Daoy (cell line): ENCODE measurements at places on chromosomes 2 and 18. TPM values are rescaled to one million over a fixed set of nuclear protein-coding genes. Genes with fewer than 3 reads are reported as not detected.

DNA sequence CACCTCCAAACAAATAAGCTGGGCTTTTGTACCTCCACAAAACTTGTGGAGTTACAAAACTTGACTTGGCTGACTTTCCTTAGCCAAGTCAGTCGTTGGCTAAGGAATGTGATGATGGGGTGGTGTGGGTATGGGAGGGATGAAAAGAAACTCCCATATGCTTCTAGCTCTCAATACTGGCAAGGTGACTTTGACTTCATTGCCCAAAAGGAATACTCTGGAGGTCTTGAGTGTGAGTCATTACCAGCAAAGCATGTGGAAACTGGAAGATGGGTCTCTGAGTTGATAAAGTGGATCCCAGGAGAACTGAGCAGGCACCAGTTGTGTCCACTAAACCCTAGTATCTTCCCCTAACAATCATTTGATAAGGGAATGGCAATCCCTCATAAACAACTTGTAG is 226.7 kb downstream of the GULP1 start:
- DNase-seq = peak; percentile 2

- peak; percentile 65 for DNase-seq
Observed at GRCh38 chr2:229282758-229283546, 11.9 kb upstream of the PID1 start.

The ST8SIA3 gene
- not detected in 2 replicates for total RNA-seq

The SMYD1 gene
- total RNA-seq = not detected in 2 replicates

The SCG2 gene
- total RNA-seq = 0.95 and 3.0 TPM in 2 replicates

GRCh38 chr2:122737429-122738077 is 982.1 kb downstream of the TSN start:
- DNase-seq = no peak

DNA sequence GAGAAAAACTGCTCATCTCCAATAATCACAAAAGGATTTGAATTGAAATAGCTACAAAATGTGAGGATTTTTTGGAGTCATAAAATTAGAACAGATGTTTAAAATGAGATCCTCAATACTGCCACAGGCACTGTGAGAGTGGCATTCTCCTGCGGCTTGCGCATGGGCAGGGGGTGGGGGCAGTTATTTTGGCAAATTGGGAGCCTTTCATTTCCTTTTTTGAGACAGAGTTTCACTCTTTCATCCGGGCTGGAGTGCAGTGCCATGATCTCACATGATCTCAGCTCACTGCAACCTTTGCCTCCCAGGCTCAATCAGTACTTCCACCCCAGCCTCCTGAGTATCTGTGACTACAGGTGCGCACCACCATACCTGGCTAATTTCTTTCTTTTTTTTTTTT is 42.4 kb downstream of the POMC start:
- DNase-seq = no peak

The EHBP1 gene
- total RNA-seq = 19.9 and 23.6 TPM in 2 replicates

DNA sequence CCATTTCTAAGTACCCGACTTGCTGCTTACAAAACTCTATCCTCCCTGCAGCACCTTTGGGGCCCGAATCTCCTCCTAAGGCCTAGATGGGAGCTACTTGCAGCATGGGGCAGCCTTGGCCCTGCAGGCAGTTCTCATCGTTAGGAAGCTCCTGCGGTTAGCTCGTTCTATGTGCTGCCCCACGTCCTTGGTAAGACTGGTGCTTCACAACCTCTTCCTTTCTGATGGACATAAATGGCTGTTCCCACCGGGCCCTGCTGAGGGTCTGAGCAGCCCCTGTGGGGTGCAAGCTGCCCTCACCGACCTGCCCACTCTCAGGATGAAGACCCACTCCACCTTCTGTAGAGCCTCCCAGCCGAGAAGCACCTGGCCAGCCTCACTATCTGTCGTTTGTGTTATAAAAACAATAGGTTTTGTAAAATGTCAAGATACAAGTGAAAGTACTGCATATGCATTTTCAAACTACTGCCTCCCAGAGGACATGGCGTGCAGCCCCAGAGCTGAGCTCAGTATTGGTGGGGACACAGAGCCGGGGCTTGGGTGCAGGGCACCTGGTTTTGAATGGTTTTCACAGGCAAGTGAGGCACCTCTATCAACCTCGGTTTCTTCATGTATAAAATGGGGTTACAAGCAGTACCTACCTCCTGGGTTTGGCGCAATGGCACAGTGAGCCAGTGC is 19.4 kb downstream of the OTOF start:
- DNase-seq = no peak

DNA sequence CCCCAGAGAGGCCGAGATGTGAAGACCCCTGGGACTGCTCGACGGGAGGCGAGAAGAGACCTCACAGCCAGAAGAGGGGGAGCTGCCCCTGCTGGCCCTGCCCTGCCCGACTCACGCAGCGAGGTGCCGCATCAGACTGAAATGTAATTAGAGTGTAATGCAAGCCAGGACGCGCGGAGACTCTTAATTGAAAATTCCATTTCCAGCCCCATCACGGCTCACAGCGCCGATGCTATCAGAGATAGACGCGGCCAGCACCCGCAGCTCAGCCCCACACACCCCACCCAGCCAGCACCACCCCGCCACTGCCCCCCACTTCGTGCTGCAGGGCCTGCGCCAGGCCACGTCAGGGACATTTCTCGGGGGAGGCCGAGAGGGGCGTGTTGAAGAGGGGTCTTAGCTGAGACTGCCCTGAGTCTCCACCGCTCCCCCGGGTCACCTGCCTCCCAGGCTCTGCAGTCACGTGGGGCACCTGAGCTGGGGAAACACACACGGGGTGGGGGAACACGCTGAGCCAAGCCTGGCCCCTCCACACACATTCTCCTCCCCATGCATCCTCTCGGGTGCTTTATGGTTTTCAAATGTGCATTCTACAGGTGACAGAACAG is 78.1 kb downstream of the TEX51 start:
- no peak for DNase-seq

DNA sequence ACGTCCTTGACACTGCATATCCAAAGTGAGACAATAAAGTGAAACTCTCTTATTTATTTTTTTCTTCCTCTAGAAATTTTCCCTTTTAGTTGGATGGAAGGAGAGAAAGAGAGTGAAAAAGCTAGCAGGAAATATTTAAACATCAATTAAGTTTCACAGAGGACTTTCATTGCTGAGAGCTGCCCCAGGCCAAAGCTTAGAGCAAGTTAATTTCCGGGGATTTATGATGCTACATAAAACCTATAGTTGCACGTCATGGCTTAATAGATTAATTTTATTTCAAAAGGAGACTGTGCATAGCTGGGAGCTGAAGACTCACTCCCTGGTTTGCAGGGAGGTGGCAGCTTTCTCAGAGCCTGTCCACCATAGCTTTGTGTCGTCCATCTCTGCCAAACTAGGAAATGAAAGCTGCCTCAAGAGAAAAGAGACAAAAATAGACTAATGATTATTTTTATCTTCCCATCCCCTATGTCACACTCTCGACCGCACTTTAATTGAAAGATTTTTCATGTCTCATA is 323.3 kb upstream of the RAB6C start:
- no peak for DNase-seq
